Activated naive CD8-positive, alpha-beta T cell treated with anti-CD3 and anti-CD28 coated beads, Interleukin-2, amount 50 U/mL, for 24 hours (primary cell): ENCODE measurements at places on chromosomes 6 and 20.

GRCh38 chr6:107800564-107801164, 23.4 kb downstream of the SCML4 start:
- no peak for DNase-seq

GRCh38 chr6:163994566-163994965, 580.0 kb downstream of the QKI start:
- no peak for DNase-seq

- DNase-seq: no peak
Observed at GRCh38 chr6:136230219-136230853, 19.8 kb downstream of the MTFR2 start.

- DNase-seq: no peak
Observed at GRCh38 chr20:57868310-57868709, 158.5 kb upstream of the PMEPA1 start.

- DNase-seq: no peak
Observed at GRCh38 chr6:130434174-130434873, 68.5 kb downstream of the TMEM200A start.

DNA sequence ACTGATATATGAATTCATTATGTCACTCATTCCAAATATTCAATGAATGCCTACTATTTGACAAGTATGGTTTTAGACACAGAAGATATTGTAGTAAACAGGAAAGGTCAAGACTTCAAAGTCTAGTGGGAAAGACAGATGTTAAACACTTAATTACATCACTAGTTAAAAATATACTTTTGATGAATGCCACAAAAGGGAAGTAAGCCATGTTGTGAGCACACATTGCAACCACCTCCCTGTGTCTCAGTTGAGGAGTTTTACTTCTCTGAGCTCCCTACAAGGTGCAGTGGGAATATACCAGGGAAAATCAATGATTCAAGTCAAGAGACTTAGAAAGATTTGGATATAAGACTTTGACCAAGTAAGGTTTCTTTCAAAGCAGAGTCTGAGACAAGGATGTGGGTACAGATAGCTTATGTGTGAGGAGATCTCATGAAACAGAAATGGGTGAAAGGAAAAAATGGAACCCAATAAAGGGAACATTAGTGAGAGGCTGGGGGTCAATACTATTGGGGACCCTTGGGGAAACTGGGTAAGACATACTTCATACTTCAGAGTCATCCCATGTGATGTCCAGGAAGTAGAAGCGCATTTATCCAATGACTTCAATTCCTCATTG, 503.7 kb downstream of the KIF16B start:
- no peak for DNase-seq

GRCh38 chr6:90537723-90538258, 49.1 kb downstream of the MAP3K7 start:
- no peak for DNase-seq

DNA sequence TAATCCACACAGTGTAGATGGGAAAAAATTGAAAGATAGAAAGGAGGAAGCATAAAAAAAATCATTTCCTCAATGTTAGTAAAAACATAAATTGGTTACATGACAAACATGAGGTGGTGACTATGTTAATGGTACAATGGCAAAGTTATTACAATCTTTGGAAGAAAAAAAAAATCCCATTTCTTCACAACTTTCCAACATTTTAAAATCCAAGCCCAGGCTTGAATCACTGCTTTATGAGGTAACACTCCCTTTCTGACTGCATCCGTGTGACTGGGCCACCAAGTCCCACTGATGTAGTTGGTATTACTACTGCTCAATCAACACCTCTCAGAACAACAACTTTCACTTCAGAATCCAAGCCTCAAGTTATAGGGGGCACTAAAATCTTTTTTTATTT, 160.4 kb downstream of the BTBD9 start:
- no peak for DNase-seq

DNA sequence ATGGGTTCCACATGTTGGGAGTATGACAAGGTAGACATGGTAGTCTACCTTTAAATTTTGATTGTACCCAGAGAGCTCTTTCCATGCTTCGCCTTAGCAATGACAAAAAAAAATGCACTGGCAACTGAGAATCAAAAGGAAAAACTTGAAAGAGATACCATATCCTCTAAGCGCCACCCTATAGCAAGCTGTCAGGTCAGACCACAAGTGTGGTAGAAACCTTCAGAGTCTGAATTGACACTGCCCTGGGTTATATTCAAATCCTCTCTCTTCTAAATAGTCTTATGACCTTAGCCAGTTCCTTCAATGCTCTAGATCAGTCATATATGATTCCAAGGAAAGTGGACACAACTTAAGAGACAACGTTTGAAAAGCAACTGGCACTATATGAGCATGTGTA, 45.6 kb upstream of the SMLR1 start:
- no peak for DNase-seq

DNA sequence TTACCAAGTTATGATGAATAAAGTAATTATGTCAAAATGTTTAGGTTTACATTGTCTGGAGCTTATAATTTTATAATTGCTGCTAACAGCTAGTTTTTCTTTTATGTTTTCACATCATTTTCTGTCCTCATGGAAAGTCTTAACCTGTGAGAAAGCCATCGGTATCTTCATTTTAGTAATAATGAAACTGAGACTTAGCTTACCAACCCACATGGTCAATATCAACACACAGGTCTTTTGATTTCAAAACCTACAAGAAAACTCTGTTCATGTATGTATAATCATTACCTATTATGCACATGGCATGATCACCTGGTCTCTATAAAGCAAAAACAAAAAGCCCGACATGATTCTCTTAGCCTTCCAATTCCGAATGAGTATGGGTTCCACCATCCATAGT, 61.9 kb downstream of the KCNQ5 start:
- DNase-seq: no peak

DNA sequence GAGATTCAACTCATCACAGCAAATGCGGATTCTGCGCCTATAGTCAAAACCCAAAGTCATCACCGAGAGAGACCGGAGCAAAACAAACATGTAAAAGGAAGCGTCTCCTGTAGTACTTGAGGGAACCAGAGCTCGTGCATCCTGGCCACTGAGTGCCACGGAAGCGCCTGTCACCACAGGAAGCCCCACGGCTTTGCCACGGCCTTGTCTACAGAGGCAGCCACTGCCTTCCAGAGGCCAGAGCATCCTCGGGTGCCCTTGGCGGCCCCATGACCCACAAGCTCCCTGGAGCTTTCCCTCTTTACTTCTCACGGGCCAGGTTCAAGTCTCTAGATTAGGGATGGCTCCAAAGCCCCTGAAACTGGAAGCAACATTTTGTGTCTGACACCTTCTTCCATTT, 7.5 kb downstream of the TCFL5 start:
- DNase-seq: no peak

DNA sequence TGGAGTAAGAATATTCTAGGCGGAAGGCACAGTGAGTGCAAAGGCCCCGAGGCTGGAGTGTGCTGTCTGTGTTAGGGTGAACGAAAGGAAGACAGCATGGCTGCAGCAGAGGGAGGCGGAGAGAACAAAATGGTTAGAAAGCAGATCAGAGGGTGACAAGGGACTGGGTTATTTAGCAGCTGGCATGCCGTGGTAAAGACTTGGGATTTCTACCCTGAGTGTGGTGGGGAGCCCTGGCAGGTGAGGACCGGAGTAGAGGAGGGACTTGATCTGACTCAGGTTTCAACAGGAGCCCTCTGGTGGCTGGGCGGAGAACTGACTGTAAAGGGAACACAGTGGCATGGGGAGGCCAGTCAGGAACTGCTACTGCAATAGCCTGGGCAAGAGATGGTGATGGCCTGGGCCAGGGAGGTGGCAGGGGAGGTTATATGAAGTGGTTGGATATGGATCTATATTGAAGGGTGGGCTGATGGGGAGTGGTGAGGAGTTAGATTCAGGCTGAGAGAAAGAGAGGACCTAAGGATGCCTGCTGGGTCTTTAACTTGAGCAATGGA, 38.0 kb downstream of the PIM1 start:
- DNase-seq: peak; percentile 92

DNA sequence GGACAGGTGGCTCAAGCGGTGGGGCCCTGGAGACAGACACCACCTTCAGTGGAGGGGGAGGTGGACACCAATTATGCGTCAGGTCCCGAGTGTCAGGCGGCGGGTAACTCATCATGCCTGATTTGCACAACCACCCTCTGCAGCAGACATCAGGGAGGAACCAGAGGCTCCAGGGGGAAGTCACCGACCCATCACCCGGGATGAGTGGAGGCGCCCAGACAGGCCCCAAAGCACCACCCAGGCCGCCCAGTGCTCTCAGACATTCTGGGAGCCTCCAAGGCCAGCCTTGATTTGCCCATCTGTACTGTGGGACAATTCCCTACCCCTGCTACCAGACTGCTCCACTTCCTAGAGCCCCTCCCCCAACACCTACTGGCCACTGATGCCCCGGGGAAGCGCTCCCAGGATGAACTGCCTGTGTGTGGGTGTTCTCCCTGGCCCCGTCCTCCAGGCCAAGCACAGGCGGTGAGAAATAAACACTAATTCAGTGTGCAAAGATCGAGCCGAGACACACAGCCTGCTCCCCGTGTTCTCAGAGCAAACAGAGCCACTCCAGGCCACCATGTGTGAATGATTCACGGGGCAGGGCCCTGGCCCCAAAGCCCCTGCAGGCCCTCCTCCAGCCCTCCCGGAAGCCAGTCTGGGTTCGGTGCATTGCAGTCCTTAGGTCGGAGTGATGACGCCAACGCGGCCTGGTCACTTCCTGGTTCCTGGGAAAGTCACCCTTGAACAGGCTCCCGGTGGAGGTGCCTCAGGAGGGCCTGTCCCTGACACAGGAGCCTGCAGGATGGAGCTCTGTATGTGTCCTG, 107.2 kb downstream of the ASXL1 start:
- no peak for DNase-seq

- no peak for DNase-seq
Observed at GRCh38 chr6:87498048-87498447, 25.3 kb downstream of the SLC35A1 start.

GRCh38 chr20:50191065-50191543, 474 bp downstream of the CEBPB start:
- DNase-seq: peak; percentile 59

DNA sequence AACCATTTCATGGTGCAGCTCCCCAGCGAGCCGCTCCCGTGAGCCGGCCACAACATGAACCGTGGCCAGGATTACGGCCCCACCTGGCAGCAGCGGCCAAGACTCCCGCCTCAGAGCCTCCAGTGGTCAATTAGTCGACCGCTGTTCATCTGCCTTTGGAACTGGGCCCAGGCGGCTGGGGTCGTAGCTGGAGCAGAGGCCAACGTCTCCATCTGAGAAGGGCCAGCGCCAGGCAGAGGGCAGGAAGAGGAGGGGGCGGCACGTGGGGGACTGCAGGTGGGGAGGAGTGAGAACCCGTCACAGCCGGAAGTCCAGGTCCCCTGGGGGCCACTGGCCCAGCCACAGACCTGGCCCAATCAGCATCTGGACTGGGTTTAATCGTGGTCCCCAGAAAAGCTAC, 184.3 kb downstream of the TAF4 start:
- DNase-seq: no peak

DNA sequence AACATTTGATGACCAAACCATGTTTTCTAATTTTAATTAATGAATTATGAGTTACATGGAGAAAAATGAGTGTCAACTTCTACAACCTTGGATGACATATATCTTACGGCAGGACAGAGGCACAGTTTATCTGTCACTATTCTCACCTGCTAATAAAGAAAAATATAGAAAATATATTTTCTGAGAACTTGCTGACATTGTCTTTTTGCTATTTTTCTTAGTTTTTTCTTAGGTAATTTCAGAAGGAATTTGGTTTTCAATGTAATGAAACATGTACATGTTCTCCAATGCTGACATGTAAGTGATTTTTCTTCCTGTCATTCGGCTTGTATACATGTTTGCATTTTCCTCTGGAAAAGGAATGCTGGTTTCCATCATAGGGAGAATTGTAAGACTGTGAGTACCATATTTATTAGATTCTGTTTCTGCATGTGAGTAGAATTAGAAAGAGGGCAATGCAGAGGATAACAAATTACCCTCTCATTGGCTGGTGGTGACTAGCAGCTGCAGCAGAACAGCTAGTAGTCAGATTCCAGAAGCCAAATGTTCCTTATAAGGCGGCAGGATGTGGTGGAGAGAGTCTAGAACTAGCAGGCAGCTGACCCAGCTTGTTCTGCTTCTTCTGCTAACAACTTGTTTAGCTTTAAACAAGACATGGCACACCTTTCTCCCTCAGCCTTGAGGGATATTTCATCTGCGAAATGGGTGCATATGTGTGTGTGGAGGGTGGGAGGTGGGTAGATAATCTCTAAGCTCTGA, 132.8 kb upstream of the SPACA1 start:
- no peak for DNase-seq

DNA sequence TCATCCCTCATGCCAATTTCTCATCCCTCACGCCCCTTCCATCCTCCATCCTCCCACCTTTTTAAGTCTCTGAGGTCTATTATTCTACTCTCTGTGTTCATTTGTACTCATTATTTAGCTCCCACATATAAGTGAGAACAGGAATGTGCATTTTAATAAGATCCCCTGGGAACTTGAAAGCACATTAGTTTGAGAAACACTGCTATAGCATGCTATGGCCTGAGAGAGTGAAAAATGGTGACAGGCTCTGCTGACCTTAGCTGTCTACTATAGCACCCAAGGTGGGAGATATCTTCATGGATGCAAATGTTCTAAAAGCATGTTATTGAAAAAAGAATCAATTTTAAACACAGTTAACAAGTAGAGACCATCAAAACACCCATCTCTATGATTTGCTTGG, 712.0 kb downstream of the TFAP2A start:
- no peak for DNase-seq

DNA sequence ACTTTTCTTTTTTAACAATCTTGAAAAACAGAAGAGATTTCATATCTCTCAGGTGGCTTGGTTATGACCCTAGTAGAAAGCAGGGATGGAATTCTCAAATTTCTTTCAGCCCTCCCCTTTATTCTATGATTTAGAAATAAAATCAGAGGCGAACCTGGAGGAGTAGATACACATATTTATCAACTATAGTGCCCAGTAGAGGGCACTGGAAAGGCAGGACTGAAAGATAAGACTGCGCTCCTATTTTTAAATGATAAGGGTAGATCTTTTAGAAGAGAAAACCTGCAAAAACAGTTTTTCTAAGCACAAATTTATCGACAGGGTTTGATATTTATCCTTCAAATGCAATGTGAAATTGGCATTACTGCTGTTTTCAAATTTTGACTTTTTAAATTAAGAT, 1296.6 kb downstream of the EPHA7 start:
- no peak for DNase-seq

GRCh38 chr6:30857549-30857948, 26.8 kb upstream of the DDR1 start:
- no peak for DNase-seq
